Colonic mucosa (tissue), 4 donors: ENCODE measurements at places on chromosomes 3 and 15. TPM values are rescaled to one million over a fixed set of nuclear protein-coding genes. Genes with fewer than 3 reads are reported as not detected.

Gene CPNE9
- not detected for total RNA-seq

Gene FXR1
- 74.5 TPM for total RNA-seq

Gene TPRG1
- 1.8 TPM for total RNA-seq

Gene NTRK3
- 1.2 TPM for total RNA-seq

Gene ACP3
- 23.5 TPM for total RNA-seq

Gene TRIM59
- total RNA-seq, result 7.5 TPM

Gene MORF4L1
- 221 TPM for total RNA-seq

Gene GPR156
- 0.07 TPM for total RNA-seq

Gene ADAMTS7
- 1.8 TPM for total RNA-seq

Gene TTLL13
- 0.35 TPM for total RNA-seq

Gene RTP3
- total RNA-seq, result not detected

Gene C2CD4B
- 5.4 TPM for total RNA-seq

Gene TTC21A
- total RNA-seq, result 2.8 TPM

Gene SLC51A
- 65.1 TPM for total RNA-seq

Gene ANKDD1A
- 0.32 TPM for total RNA-seq

Gene GPR62
- not detected for total RNA-seq

Gene CILP
- 8.7 TPM for total RNA-seq

Gene SH2D7
- total RNA-seq, result 1.6 TPM

Gene CXCR6
- 1.6 TPM for total RNA-seq

Gene DAZL
- total RNA-seq, result not detected

Gene SLC28A1
- total RNA-seq, result not detected

Gene SNTN
- total RNA-seq, result 0.27 TPM

Gene LMOD3
- total RNA-seq, result 0.11 TPM

Gene THRB
- 27.6 TPM for total RNA-seq

Gene CLDN16
- not detected for total RNA-seq

Gene GPR171
- 0.40 TPM for total RNA-seq

Gene PIERCE2
- 5.8 TPM for total RNA-seq

Gene SI
- 66.1 TPM for total RNA-seq

Gene TMEM158
- total RNA-seq, result 2.3 TPM

Gene GOLGA6L7
- total RNA-seq, result not detected
